HT1080 (cell line): ENCODE measurements at places on chromosomes 1 and 21.

GRCh38 chr1:86758570-86758969 is 54.2 kb downstream of the SH3GLB1 start:
- no peak for DNase-seq

DNA sequence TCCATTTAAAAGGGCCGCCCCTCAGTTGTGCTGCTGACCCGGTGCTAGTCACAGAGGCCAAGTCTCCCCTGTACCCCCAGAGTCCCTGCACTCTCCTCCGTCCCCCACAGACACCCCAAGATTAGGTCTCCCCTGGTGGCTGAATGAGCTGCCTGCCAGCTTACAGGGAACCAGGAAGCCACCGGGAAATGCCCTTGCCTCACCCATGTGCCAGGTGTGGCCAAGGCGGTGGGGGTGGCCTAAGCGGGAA is 32.7 kb downstream of the HSPG2 start:
- no peak for DNase-seq

- no peak for DNase-seq
These were observed 32.9 kb downstream of the SCYL3 start for GRCh38 chr1:169860750-169861149.

GRCh38 chr1:44305962-44306422 is 49.1 kb downstream of the ERI3 start:
- DNase-seq, result no peak

- DNase-seq, result no peak
These were observed 31.5 kb downstream of the TMCO1 start for GRCh38 chr1:165737196-165737595.

GRCh38 chr21:14358775-14359174 is 24.2 kb downstream of the HSPA13 start:
- DNase-seq, result peak; percentile 47

GRCh38 chr1:41038110-41038509 is 16.6 kb upstream of the SLFNL1 start:
- DNase-seq, result no peak

DNA sequence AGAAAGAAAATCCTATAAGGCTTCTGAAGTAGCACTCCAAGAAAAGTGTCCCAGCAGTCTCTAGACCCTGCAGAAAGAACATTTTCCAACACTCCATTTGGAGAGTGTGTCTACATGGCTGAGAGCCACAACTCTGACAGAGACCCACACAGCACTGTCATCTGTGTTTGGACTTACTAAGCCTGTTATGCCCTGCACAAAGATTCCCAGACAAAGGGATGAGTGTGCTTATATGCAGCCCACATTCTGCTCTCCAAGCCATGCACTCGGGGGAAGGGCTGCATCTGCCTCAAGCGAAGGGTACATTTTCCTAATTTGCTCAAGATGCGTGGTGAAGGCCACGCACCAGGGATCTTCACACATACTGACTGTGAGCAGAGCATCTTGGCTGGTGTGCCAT is 24.4 kb upstream of the SLAMF6 start:
- DNase-seq, result no peak

DNA sequence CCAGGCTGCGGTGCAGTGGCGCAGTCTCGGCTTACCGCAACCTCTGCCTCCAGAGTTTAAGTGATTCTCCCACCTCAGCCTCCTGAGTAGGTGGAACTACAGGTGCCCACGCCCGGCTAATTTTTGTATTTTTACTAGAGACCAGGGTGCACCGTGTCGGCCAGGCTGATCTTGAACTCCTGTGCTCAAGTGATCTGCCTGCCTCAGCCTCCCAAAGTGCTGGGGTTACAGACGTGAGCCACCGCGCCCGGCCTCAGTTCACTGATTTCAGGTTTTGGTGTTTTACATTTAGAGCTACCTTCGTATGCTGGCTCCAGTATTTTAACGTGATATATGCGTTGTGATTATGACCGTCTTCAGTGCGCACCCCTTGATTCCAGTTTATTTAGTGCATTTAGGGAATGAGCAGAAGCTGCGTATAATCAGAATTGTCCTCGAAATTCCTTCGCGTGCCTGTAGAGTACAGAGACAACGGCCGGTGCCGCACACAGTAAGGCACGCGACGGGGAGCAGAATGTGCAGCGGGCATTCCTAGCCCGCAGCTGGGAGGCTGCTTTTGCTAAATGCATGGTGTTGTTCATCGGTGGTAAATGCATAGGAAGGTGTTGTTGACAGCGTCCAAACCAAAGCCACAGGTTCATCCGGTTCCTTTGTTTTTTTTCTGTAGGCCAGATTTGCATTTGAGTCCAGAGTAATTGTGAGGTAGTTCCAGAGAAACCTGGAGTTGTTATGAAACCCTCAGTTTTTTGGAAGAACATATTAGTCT is 48.9 kb upstream of the DIP2A start:
- no peak for DNase-seq

GRCh38 chr1:239348635-239349353 is 37.6 kb upstream of the CHRM3 start:
- no peak for DNase-seq

GRCh38 chr1:243471754-243472745 is 216.2 kb downstream of the SDCCAG8 start:
- peak; percentile 57 for DNase-seq

- DNase-seq, result peak; percentile 74
These were observed 19.8 kb upstream of the HSPG2 start for GRCh38 chr1:21956720-21957552.
